ENCODE measurements at places on chromosomes 5 and 9.

GRCh38 chr5:152271420-152271819 is 133.7 kb downstream of the NMUR2 start:
- DNase-seq: no peak

GRCh38 chr9:88777498-88778312 is 213.6 kb upstream of the S1PR3 start:
- DNase-seq: no peak

GRCh38 chr9:105531530-105531929 is 26.4 kb upstream of the FKTN start:
- no peak for DNase-seq

DNA sequence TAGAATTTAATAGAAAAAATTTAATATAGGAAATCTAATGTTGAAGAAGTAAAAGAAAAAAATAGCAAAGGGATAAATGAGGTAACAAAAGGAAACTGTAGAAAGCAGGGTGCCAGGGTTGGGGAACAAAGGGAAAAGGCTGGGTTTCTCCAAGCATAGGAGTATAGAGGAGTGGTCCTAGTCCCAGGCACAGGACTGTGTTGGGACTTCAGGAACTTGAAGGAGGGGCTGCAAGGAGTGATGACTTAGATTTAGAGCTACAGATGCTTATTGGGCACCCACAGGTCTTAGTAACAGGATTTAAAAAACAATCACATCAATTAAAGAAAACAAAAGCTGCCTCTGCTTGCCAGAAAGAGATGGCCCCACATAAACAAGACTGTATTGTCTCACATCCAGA is 396.5 kb upstream of the TNC start:
- DNase-seq: no peak

GRCh38 chr9:37968228-37968701 is 64.3 kb upstream of the SLC25A51 start:
- DNase-seq: no peak

GRCh38 chr5:169576181-169576598 is 7.4 kb upstream of the SPDL1 start:
- no peak for DNase-seq

- DNase-seq: no peak
Observed at GRCh38 chr9:38119560-38120236, 50.7 kb upstream of the SHB start.

DNA sequence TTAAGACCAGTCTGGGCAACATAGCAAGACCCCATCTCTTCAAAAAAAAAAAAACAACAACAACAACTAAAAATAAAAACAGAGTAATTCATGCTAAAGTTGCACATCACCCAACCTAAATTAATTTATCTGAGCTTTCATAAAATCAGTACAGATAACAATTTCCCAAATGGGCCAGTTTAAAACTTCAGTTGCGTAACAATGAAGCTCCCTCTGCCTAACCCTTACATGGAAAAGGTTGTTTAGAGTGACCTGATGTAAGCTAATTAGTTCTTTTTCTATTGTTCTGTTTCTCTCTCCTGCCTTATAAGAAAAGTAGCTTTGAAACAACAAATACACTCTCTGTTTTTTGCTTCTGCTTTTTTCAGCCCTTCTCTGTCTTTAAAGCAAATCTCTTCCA is 46.2 kb upstream of the SLC28A3 start:
- DNase-seq: no peak
